ENCODE measurements at places on chromosomes 1 and 21.

- DNase-seq, result no peak
Measured at GRCh38 chr1:217076902-217077301, 353.7 kb upstream of the ESRRG start.

DNA sequence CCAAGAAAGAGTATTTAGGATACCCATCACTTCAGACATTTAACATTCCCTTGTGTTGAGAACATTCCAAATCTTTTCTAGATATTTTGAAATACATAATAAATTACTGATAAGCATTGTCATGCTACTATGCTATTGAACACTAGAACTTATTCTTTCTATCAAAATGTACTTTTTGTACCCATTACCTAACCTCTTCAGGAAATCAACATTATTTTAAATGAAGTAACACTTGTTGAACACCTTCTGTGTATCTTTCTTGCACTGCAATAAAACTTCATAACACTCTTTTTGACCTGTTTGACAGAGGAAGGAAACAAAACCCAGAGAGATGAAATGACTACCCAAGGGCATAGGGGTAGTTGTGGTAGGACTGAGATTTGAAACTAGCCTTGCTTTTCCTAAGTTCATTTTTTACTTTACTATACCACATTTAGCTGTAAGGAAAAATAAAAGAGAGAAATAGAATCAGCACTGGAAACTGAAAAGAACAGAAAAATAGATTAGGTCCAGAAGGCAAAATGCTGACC, 99.4 kb downstream of the UCHL5 start:
- no peak for DNase-seq

DNA sequence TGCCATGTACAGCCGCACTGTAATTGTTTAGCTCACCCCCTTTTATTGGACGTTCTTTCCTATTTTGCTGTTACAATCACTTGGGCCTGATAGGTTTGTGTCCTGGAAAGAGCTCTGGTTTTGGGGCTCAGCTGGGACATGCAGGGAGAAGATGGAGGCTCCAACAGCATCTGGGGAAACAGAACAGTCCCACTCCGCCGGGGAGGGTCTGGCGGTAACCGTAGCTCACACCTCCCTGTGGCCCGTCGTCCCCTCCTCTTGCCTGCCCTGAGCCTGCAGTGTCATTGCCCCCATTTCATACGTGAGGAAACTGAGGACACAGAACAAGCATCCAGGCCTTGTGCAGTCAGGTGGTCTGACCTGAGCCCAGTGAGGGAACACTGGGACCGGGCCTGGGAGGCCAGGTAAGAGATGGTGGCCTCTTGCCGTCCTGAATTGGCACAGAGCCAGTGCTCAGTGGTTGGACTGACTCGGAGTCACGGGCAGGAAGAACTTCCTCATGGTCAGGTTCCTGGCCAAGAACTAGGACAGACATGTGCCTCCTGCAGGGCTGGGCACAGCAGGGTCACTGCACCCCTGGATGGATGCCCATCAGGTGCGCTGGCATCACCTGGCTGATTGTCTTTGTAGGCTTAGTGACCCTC, 41.8 kb downstream of the S100B start:
- DNase-seq, result no peak

DNA sequence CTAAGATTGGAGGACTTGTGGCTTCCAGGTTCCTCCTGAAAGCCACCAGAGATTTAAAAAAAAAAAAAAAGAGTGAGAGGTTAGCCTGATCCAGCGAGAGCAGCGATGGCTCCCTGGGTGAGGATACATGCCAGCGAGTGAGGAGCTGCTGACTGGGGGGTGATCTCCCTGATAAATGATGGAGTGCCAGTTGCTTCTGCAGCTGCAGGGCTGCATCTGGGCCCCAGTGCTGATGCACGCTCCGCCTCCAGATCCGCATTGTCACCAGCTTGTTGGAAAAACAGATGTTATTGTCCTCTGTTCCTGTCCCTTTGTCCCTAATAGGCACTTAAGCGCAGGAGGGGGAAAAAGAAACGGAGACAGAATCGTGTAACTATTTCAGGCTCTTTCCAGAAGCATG, 28.6 kb downstream of the UBIAD1 start:
- DNase-seq, result no peak

GRCh38 chr1:89735479-89735878, 85.4 kb upstream of the LRRC8D start:
- no peak for DNase-seq

DNA sequence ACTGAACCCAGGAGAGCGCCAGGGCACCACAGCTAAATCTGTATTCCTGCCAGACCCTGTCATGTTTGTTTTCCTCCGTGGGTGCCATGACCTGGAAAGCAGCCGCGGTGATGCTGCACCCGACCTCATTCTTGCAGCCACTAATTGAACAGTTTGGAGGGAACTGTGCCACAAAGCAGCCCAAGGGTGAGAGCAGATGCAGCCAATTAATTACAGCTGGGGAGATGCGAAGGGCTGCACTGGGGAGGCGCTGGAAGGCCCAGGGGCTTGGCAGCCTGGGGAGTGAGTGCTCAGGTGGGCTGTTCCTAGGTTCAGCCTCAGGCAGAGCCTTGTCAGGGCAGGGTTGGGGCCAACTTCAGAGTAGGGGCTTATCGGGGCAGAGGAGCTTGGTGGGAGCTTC, 158.4 kb upstream of the CD34 start:
- DNase-seq, result no peak

- no peak for DNase-seq
Measured at GRCh38 chr1:2452201-2452931, 23.7 kb upstream of the PLCH2 start.

DNA sequence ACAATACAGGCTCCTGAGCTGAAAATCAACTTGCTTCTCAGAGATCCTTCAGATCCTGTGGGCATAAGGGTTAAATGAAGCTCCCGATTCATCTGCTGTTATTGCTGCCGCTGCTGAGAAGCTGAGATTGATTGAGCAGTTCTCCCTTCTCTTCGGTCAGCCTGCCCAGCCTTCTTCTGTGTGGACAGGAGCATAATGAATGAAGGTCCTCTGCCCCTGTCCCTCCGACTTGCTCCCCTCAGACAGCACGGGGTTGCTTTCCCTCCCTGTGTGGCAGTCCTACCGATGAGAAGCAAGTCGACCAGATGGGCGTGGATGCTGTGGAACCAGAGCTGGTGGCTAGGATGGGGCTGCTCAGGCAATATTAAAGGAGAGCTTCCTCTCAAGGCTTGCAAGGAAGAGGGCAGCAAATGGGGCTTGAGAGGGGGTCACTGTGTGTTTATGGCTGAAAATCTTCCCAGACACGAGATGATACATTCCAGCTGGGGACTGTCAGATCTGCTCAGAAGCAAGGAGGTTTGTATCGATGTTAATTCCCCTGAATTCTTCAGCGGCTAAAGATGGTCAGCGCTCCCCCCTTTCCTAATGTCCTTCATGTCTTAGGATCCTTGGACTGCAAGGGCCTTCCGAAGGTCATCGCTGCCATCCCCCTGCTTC, 63.9 kb upstream of the GOLT1A start:
- no peak for DNase-seq

GRCh38 chr1:71950579-71950978, 331.8 kb downstream of the NEGR1 start:
- DNase-seq, result no peak

DNA sequence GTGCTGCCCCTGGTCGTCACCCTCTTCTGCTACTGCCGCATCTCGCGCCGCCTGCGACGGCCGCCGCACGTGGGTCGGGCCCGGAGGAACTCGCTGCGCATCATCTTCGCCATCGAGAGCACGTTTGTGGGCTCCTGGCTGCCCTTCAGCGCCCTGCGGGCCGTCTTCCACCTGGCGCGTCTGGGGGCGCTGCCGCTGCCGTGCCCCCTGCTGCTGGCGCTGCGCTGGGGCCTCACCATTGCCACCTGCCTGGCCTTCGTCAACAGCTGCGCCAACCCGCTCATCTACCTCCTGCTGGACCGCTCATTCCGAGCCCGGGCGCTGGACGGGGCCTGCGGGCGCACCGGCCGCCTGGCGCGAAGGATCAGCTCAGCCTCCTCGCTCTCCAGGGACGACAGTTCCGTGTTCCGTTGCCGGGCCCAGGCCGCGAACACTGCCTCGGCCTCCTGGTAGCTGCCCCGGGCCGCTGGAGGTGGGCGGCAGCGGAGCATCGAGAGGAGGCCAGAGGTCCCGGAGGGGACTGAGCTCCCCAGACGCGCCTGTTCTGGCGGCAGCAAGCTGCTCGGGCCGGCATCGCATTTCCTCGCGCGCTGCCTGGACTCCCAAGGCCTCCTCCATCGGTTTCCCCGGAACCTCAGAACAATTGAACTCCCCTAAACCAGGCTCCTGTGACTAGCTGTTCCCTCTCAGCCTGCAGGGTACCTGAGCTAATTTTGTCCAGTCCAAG, 1.1 kb downstream of the GPR25 start:
- DNase-seq, result no peak

DNA sequence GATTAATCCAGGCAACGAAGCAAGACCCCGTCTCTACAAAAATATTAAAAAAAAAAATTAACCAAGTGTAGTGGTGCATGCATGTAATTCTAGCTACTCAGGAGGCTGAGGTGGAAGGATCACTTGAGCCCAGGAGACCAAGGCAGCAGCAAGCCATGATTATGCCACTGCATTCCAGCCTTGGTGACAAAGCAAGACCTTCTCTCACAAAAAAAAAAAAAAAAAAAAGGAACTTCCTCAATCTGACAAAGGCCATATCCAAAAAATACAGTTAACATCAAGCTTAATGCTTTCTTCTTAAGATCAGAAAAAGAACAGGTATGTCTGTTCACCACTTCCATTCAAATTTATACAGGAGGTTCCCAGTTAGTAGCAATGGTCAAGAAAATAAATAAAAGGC, 54.4 kb downstream of the EVI5 start:
- no peak for DNase-seq

GRCh38 chr1:74693473-74693872, 19.9 kb upstream of the ERICH3 start:
- no peak for DNase-seq

- DNase-seq, result no peak
Measured at GRCh38 chr1:209809611-209810010, 3.7 kb upstream of the IRF6 start.

DNA sequence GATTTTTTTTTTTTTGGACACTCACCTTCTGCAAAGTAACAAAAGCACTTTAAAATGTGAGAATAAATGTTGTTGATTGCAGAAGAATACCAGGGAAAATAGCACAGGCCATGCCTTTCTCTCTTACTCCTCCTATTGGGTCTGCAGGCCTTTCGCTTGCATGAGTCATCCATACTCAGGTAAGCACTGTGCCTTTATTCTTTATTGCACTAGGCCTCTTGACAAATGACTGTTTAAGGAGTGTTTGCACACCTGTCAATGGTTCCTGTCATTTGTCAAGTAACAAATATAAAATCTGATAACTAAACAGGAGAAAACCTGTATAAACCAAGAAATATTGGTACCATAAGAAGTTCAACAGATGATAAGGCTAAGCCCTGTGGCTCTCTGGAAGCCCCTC, 106.5 kb downstream of the RGS7 start:
- no peak for DNase-seq

GRCh38 chr1:30798389-30799232, 41.0 kb upstream of the LAPTM5 start:
- DNase-seq, result no peak

DNA sequence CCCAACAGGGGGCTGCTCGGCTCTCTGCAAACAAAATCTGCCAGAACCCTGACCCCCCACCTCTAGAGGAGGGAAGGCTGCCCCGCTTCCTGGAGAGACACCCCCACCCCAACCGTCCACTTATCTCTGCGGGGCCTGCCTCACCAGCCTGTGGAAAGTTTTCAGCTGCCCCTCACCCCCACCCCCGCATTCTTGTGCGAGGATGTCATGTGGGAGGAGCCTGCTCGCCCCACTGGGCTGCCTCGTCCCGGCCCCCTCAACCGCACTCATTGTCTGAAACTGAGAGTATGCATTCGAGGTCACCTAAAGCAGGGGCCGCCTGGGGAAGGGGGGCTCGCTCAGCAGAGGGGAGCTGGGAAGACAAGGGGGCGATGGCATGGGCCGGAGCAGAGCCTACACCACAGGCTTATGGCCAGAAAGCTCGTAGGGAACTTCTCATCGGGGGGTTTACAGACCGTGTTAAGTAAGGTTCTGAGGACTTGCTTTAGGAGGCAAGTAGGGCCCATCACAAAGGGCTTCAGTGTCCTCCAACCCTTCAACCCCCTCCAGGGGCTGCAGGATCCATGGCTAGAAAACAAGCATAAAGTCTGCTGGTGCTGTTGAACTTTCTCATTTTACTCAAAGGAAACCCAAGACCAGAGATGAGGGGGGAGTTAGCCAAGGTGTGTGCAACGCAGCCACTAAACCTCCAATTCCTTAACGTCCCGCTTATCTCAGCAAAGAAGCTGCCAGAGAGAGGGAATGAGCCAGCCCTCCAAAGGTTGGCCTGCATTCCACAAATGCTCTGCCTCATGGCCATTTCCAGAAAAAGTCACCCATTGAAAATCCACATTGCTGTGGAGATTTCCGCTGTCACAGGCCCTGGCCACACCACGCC, 9.4 kb downstream of the EPHA2 start:
- no peak for DNase-seq

DNA sequence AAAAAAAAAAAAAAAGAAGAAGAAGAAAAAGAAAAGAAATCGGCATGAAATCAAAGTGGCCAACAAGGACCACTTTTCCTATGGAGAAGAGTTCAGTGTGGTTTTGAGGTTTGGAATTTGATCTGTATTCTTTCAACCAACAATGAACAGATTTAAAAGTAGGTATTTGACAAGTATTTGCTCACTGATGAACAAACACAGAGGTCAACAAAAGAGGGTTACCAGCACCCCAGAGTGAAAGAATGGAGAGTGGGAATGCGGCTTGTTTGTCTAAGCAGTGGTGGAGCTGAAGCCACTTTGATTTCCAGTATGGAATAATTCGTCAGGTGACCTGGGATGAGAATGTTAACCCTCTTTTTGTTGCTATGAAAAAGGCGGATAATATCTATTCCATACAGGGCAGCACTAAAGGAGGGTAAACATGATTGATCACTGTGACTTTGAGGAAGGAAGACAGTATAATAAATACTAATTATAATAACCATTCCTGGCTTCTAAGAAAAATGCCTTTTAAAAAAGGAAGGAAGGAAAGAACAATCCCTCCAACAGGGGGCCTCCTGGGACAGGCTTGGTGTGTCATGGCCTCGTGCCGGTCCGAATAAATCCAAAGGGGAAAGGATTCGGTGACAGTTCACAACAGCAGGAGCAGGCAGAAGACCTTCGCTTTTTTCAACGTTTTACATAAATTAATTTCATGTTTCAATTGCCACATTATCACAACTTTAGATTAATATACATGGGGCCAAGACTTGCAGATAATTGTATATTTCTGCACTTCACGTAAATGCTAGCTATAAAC, 37.2 kb upstream of the SIM2 start:
- DNase-seq, result no peak

- DNase-seq, result no peak
Measured at GRCh38 chr21:16676391-16676790, 836.5 kb upstream of the CXADR start.

All from GM12864 (cell line).